Activated T-helper 2 cell treated with anti-CD3 and anti-CD28 coated beads, Interferon-gamma antibody, Interleukin-2, Interleukin-4, amounts not matched to agents 10 μg/mL and 5 μg/mL and 100 μg/mL, durations not matched to agents 14 hours and 24 hours and 36 hours (primary cell): ENCODE measurements at places on chromosomes 12 and 14. TPM values are rescaled to one million over a fixed set of nuclear protein-coding genes. Genes with fewer than 3 reads are reported as not detected.

DNA sequence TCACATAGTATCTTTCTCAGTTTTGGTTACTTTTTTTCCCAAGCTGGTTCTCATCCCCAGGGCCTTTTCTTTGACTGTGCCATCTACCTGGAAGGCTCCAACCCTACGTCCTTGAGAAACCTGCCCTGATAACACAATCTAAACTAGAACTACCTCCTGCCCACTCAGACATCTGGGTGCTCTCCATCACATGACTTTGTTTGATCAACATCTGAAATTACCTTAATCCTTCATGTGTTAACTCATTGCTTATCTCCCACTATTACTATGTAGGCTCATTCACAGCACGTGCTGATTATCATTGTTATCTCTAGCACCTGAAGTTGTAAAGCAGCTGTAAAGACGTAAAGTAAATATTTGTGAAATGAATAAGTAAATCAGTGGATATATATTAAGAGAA lies 784.0 kb downstream of the TMTC2 start:
- H3K4me1 ChIP-seq: no peaks in the 10 kb centered on the region
- H3K36me3 ChIP-seq: no peaks in the 10 kb centered on the region
- H3K4me3 ChIP-seq: no peak overlapping the region
- no peaks in the 10 kb centered on the region for H3K27me3 ChIP-seq

Gene RFLNA
- total RNA-seq: not detected in 2 replicates

DNA sequence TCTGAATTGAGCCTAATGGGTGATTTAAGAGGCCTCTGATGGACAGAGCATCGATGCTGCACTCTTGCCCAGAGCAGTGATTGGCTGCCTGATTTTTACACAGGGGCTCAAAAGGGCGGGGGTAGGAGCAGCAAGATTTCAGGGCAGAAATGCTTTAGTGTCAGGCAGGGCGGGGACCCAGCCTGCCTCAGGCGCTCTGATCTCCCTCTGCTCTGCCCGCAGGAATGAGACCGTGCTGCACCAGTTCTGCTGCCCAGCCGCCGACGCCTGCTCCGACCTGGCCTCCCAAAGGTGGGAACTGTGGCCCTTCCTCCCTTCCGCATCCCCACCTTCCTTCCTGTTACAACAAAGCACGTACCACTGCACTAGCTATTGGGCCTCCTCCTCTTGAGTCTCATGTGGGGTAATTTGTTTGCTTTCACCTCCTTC lies 32.4 kb downstream of the IQSEC3 start:
- H3K27ac ChIP-seq: no peak overlapping the region
- peaks cover 2% of the 10 kb centered on the region for H3K4me1 ChIP-seq
- no peak overlapping the region for H3K4me3 ChIP-seq
- no peaks in the 10 kb centered on the region for H3K27me3 ChIP-seq

DNA sequence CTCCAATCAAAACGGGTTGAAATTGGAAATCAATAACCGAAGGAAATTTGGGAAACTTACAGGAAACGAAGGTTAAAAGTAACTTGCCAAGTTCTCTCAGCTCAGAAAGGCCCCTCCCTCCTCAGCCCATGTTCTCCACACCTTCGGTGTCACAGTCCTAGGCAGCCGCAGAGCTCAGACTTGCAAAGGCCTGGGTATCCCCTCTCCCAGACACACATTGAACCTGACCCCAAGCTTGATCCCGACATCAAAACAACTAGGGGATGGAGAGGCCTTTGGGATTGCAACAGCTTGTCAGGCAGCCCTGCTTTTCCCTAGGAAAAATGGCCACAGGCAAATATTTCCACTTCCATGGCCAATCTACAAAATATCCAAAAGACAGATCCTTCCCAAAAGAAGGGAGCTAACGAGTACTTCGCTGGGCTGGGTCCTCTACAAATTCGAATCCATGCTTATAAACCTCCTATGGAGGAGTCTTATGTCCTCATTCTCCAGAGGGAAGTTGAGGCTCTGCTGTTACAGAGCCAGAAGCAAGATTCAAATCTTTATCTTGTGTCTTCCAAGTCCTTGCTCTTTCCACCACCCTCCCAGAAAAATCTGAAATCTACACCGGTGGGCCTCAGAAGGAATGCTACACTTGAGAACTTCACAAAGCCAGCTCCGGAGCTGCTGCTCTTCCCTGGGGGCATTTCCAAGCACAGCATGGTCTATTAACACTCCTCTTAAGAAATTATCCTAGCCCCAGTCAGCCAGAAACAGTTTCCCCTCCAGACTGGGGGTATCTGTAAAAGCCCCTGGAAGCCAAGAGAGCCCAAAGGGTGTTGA lies 35.7 kb upstream of the PNMA1 start:
- peak overlapping the region; percentile 12 for H3K27ac ChIP-seq
- H3K36me3 ChIP-seq: peaks cover 20% of the 10 kb centered on the region
- H3K4me1 ChIP-seq: peaks cover 88% of the 10 kb centered on the region
- H3K4me3 ChIP-seq: no peak overlapping the region

- H3K4me1 ChIP-seq: peaks cover 6% of the 10 kb centered on the region
- H3K27ac ChIP-seq: no peak overlapping the region
- peaks cover under 1% of the 10 kb centered on the region for H3K27me3 ChIP-seq
- no peak for DNase-seq
- H3K36me3 ChIP-seq: no peaks in the 10 kb centered on the region
Observed at GRCh38 chr12:6836851-6837250, 3.9 kb upstream of the GNB3 start.
